Activated T-helper 17 cell treated with anti-CD3 and anti-CD28 coated beads, Interleukin-2, amount 50 U/mL, for 72 hours (primary cell): ENCODE measurements at places on chromosomes 2 and 18.

DNA sequence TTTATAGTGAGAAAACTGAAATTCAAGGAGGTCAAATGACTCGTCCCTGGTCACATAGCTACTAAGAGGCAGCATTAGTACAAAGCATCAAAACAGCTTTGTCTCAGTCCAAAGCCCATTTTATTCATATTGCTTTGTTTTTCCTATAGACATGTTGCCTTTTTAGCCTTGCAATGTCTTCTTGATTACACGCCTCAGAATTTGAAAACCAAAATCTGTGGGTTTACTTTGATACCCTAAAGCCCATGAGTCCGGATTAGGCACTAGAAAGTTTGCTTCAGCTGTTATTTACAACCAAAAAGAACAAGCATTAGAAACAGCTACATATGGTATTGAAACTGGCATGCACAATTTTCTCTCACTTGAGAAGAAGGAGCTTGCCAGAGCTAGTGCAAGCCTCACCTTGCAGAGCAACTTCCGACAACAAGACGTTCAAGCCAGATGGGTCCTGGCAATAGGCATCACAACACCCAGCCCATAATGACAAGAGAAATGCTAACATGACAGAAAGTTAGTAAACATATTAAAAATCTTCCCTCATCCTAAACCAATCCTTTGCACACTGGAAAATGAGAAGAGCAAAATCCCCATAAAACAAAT is 276.8 kb downstream of the RIT2 start:
- no peaks in the 10 kb centered on the region for H3K27me3 ChIP-seq
- H3K36me3 ChIP-seq: no peaks in the 10 kb centered on the region
- no peaks in the 10 kb centered on the region for H3K4me1 ChIP-seq
- no peak for ATAC-seq
- H3K4me3 ChIP-seq: no peak overlapping the region

DNA sequence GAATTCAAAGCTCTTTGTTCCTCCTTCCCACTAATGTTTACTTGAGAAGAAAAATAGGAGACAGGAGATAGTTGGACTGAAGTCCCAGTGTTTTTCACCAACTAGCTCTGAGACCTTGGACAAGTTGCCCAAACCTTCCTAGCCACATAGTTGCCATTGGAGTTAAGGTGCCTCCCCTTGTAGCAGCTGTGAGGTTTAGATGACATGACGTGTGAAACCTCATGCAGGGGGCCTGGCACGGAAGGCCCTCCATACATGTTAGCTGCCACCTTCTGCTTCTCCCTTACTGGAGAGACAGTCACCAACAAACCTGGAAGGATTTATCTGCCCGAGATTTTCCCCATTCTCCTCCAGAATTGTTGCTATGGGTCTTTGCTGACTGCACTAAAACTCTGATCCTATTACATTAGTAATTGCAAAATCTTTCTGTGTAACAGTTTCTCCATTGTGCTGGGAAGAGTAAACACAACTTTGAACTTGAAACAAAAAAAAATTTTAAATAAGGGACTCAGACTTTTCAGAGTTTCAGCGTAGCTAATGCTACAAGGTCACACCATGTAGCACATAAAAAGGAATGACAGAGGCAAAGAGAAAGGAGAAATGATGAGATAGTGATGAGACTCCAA is 23.8 kb upstream of the CABYR start:
- H3K27me3 ChIP-seq: no peaks in the 10 kb centered on the region
- peaks cover 30% of the 10 kb centered on the region for H3K4me1 ChIP-seq
- peak; percentile 33 for ATAC-seq
- H3K36me3 ChIP-seq: peaks cover 81% of the 10 kb centered on the region
- peak overlapping the region; percentile 23 for H3K4me3 ChIP-seq

GRCh38 chr18:31241900-31242409 is 76.0 kb upstream of the DSG1 start:
- no peak for ATAC-seq
- no peaks in the 10 kb centered on the region for H3K4me1 ChIP-seq
- no peaks in the 10 kb centered on the region for H3K36me3 ChIP-seq
- H3K27me3 ChIP-seq: no peaks in the 10 kb centered on the region
- no peak overlapping the region for H3K27ac ChIP-seq

- no peak overlapping the region for H3K27ac ChIP-seq
- no peak for ATAC-seq
- no peaks in the 10 kb centered on the region for H3K4me1 ChIP-seq
- H3K4me3 ChIP-seq: no peak overlapping the region
- H3K36me3 ChIP-seq: no peaks in the 10 kb centered on the region
Measured at GRCh38 chr2:22513563-22513962, 871.4 kb upstream of the KLHL29 start.

DNA sequence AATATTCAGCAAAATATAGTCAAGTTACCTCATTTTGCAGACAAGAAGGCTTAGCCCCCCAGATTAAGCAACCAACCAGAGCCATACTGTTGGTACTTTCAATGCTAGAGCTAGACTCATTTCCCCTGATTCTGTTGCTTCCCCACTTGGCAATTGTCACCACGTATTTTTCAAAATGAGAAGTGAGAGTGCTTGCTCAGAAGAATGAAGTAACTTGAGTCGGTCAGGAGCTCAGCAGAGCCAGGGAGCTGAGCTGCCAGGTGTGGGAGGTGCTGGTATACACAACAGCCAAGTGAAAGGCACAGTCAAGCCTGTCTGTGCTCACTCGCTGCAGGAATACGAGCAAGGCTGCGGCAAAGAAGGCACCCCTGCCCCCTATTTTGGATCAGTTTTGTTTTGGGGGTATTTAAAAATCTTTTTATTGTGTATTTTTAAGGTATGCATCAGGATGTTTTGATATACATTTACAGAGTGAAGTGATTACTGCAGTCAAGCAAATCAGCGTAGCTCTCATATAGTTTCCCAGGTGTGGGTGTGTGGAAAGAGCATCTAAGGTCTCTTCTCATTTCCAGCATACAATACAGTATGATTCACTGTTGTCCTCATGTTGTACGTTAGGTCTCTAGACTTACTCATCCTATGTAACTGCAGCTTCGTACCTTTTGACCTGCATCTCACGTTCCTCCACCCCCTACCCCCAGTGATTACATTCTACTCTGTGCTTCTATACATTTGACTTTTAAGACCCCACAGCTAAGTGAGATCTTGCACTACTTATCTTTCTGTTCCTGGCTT is 62.4 kb downstream of the MRPS9 start:
- H3K27me3 ChIP-seq: no peaks in the 10 kb centered on the region
- H3K27ac ChIP-seq: no peak overlapping the region
- no peaks in the 10 kb centered on the region for H3K4me1 ChIP-seq
- H3K4me3 ChIP-seq: no peak overlapping the region

DNA sequence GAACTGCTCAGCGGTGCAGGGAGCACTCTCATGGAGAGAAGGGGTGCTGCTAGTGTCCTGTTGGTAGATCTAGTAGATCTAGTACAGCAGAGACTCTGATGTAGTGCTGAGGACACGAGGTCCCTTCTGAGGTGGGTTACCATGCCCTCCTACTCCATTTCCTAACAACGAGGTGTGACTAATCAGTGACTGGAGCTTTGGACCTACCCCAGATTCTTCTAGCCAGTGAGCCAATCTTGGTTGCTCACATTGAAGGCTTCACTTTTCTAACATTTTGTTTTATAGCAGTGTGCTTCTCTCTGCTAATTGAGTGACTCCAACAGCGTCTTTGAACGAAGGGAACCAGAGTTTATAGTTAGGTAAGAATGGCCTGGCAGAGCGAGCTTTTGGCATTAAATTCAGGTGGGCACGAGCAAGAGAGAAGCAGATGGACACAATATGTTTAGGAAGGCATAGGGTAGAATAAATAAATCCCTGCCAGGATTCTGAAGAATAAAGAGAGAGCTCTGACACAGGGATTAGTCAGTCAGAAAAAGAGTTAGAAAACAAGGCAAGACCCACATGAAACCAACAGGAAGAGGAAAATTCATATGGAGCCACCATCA is 306.0 kb upstream of the RAB12 start:
- no peak overlapping the region for H3K4me3 ChIP-seq
- H3K4me1 ChIP-seq: no peaks in the 10 kb centered on the region
- no peak overlapping the region for H3K27ac ChIP-seq
- no peak for ATAC-seq
- H3K27me3 ChIP-seq: no peaks in the 10 kb centered on the region

DNA sequence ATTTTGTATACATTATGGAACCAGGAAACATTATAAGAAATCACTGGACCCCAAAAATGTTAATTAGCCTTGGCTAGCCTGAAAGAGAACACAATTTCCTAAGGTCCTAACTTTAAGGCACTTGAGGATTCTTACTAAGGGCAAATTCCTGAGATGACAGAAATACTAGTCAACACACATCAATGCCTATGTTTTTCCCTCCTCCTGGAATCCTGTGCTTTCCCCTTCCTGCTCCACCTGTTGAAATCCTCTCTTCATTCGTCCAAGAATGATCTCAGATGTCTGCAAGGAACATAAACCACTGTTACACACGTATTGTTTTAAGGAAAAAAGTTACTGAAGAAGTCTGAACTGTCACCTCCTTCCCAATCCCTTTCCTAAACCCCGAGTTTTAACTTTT is 21.2 kb upstream of the DARS1 start:
- peaks cover 19% of the 10 kb centered on the region for H3K36me3 ChIP-seq
- no peaks in the 10 kb centered on the region for H3K27me3 ChIP-seq
- no peak for ATAC-seq
